Glutamatergic neuron (in vitro differentiated cells): ENCODE measurements at places on chromosomes 4 and X.

DNA sequence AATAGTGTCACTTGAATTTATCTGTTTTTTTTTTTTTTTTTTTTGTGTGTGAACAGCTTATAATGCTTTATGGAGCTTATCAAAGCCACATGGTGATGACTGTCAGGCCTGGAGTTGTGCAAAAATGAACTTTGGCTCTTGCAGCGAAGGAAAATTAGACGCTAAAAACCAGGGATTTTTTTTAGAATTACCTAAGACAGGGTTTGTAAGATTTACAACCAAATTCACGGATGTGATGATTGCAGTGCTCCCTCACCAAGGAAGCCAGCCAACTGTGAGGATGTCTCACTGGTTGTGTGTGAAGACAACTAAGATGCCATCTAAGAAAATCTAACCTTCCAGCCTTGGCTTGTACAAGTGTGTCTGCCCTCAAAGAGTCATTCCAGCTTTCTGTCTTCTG, 127.1 kb upstream of the SLC4A4 start:
- H3K27ac ChIP-seq, result no peak overlapping the region
- H3K4me3 ChIP-seq, result no peak overlapping the region
- DNase-seq, result no peak
- H3K4me1 ChIP-seq, result peaks cover 4% of the 10 kb centered on the region
- no peaks in the 10 kb centered on the region for H3K36me3 ChIP-seq

- no peaks in the 10 kb centered on the region for H3K27me3 ChIP-seq
- no peak for DNase-seq
- no peak overlapping the region for H3K4me3 ChIP-seq
- H3K4me1 ChIP-seq, result no peaks in the 10 kb centered on the region
Measured at GRCh38 chr4:15376594-15376993, 51.2 kb upstream of the C1QTNF7 start.

- no peak for DNase-seq
- peaks cover 6% of the 10 kb centered on the region for H3K27me3 ChIP-seq
- no peaks in the 10 kb centered on the region for H3K36me3 ChIP-seq
- no peak overlapping the region for H3K27ac ChIP-seq
- peaks cover 3% of the 10 kb centered on the region for H3K4me1 ChIP-seq
Measured at GRCh38 chr4:48337731-48338130, 3.6 kb upstream of the SLAIN2 start.

DNA sequence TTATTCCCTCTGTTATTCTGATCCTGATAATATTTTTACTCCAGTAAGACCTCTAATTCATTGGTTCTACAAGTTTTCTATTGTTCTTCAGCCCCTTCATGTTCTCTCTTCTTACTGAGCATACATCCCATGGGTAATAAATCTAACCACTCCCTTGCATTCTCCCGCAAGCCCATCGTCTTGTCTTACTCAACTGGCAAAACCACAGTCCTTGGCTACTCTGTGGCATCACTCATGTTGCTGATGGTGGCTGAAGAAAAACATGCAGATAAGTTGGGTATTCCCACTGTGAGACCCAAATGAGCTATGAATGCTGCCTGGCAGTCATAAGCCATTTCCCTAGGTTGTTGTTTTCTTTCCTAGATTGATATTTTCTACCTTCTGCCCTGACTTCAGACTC, 402.2 kb upstream of the AADAT start:
- H3K27ac ChIP-seq, result no peak overlapping the region
- no peak overlapping the region for H3K4me3 ChIP-seq
- no peaks in the 10 kb centered on the region for H3K4me1 ChIP-seq
- H3K27me3 ChIP-seq, result no peaks in the 10 kb centered on the region

- no peaks in the 10 kb centered on the region for H3K27me3 ChIP-seq
- H3K4me1 ChIP-seq, result no peaks in the 10 kb centered on the region
- no peak overlapping the region for H3K4me3 ChIP-seq
- no peaks in the 10 kb centered on the region for H3K36me3 ChIP-seq
- no peak overlapping the region for H3K27ac ChIP-seq
Measured at GRCh38 chr4:156764846-156765245, 206.8 kb downstream of the PDGFC start.

DNA sequence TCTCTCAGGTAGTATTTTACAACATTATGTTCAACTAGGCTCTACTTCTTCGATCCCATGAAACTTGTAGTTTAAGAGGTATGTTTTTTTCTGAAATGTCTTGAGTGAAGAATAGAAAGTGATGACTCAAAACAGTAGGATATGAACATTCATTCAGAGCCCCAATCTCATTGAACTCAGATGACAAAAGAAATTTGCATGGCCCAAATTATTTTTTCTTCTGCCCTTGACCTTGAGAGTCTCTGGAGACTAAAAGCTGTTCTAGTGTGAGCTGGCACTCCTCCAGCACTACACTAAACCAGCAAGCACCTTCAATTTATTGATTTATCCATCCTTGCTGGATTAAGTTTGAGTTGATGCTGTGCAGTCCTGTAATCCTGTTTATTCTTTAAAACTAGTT, 4.0 kb downstream of the DCLK2 start:
- H3K4me1 ChIP-seq, result peaks cover 11% of the 10 kb centered on the region
- peaks cover 7% of the 10 kb centered on the region for H3K36me3 ChIP-seq
- H3K27me3 ChIP-seq, result peaks cover 6% of the 10 kb centered on the region
- H3K4me3 ChIP-seq, result no peak overlapping the region
- H3K27ac ChIP-seq, result no peak overlapping the region
- DNase-seq, result no peak

DNA sequence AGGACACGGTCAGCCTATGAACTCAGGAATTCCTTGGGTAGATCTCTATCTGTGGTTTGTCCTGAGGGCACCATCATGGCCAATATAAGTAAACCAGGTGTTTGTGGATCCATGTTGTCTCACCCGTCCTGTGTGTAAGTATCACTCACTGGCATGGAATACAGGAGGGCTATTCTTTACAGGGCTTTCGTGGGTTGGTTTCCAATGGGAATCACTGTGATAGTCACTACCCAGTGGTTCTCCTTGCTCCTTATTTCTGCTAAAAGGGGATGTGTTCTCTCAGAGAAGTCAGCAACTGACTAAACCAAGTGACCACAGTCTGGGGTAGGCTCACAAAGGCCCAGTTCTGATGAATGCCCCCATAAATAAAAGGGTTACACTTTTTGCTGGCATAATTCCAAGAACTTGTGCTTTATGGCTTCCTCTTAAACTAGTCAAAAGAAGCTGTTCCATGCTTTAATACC, 236.7 kb upstream of the JADE1 start:
- H3K36me3 ChIP-seq, result no peaks in the 10 kb centered on the region
- no peaks in the 10 kb centered on the region for H3K4me1 ChIP-seq
- no peak overlapping the region for H3K27ac ChIP-seq

- no peaks in the 10 kb centered on the region for H3K36me3 ChIP-seq
- no peak overlapping the region for H3K4me3 ChIP-seq
- H3K4me1 ChIP-seq, result no peaks in the 10 kb centered on the region
Measured at GRCh38 chr4:101102114-101102742, 245.1 kb downstream of the PPP3CA start.

GRCh38 chr4:128565565-128566186, 243.8 kb upstream of the JADE1 start:
- DNase-seq, result peak; percentile 29
- H3K4me3 ChIP-seq, result no peak overlapping the region
- H3K36me3 ChIP-seq, result no peaks in the 10 kb centered on the region
- H3K27me3 ChIP-seq, result peaks cover 5% of the 10 kb centered on the region
- H3K27ac ChIP-seq, result no peak overlapping the region

GRCh38 chr4:143417679-143418403, 81.2 kb downstream of the GAB1 start:
- H3K27me3 ChIP-seq, result peaks cover 2% of the 10 kb centered on the region
- no peak overlapping the region for H3K4me3 ChIP-seq
- peaks cover 7% of the 10 kb centered on the region for H3K4me1 ChIP-seq
- DNase-seq, result no peak
- peaks cover 8% of the 10 kb centered on the region for H3K36me3 ChIP-seq

- H3K4me3 ChIP-seq, result no peak overlapping the region
- H3K4me1 ChIP-seq, result no peaks in the 10 kb centered on the region
- H3K27ac ChIP-seq, result no peak overlapping the region
- peaks cover 8% of the 10 kb centered on the region for H3K36me3 ChIP-seq
- H3K27me3 ChIP-seq, result no peaks in the 10 kb centered on the region
Measured at GRCh38 chr4:184280137-184280536, 62.5 kb upstream of the ENPP6 start.
